ENCODE measurements at places on chromosomes 4 and X.

GRCh38 chrX:112641449-112641848 is 38.3 kb downstream of the LHFPL1 start:
- DNase-seq, result no peak

GRCh38 chrX:63718010-63718694 is 66.9 kb downstream of the ARHGEF9 start:
- no peak for DNase-seq

- no peak for DNase-seq
These were observed 460.3 kb downstream of the SPRY1 start for GRCh38 chr4:123856689-123857545.

DNA sequence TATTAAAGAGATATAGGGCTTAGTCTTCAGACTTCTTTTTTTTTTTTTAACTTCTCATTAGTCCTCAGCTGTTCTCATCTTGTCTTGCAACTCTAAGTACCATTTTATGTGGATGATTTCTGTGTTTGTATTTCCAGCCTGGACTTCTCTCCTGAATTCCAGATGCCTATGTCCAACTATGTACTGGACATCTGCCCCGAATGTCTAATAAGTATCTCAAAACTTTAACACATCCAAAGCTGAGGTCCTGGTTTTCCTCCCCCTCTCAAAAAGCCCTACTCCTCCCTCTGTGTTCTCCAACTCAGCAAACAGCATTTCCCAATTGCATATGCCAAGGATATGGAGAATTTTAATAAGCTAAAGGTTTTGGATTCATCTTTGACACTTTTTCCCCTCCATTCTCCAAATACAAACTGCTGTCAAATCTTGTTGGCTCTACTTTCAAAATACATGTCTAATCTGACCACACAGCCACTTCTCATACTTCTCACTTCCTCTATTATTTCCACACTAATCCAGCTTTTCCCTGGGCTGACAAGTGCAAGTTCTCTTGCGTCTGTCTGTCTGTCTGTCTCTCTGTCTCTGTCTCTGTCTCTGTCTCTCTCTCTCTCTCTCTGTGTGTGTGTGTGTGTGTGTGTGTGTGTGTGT is 79.8 kb downstream of the CLCN5 start:
- no peak for DNase-seq

DNA sequence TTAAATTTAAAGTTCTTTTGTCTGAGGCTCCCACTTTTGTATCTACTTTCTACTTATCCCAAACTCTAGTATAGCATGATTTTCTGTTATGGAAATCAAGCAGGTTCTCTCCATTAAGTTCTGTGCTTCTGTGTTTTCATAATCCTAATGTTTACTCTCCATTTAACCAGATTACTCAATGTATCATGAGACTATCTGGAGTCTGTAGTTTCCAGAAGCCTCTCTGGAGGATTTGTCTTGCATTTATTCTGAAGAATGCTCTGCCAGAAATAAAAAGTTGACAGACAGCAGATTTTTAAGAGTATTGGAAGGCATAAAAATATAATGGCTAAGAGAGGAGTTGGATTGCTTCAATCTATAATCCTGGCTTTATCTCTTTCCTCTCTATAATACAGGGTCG is 39.2 kb upstream of the PLS3 start:
- DNase-seq, result no peak

GRCh38 chrX:54237014-54237413 is 54.0 kb upstream of the FAM120C start:
- DNase-seq, result no peak

All from activated CD8-positive, alpha-beta T cell treated with anti-CD3 and anti-CD28 coated beads for 36 hours (primary cell).